ENCODE measurements at places on chromosomes 1 and 21.

DNA sequence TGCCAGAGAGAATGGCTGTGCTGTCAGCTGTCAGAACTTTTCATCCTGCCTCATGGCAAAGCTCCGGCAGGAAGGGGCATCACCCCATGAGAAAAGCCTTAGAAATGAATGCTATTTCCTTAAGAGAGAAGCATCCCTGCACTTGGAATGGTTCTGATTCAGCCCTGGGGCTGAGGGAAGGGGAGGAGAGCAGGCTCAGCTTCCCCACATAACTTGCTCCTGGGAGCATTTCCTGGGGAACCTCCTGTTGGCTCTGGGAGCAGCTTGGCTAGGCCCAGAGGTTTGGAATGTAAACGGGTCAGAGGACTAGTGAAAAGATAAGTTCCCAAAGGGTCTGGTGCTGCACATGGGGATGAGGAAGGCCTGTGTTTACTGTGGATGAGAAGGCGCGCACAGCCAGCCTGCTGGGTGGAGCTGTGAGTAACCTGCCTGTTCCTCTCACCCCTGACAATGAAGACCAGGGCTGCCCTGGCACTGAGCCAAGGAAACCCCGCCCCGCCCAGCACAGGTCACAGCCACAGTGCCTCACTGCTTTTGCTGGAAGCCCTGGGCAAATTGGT lies 5.0 kb downstream of the PRELP start:
- DNase-seq = peak; percentile 46

GRCh38 chr1:183239793-183240525 lies 53.9 kb downstream of the LAMC2 start:
- DNase-seq = no peak

DNA sequence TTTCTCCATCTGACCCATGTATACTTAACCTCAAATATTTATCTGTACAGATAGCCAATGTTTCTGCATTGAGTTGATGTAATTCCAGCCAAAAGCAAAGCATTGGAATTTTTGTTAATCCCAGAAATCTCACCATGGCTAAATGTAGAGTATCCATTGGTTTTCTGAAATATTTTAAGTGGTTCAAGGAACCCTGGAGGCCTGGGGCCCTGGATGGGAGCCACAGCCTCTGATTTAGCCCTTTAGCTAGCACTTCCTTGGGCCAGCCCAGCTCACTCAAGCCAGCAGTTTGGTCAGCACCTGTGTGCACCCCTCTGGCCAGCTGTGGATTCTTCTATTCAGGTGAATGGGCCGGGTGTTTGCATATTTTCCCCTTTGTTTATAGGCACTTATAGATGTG lies 18.8 kb upstream of the EPS8L3 start:
- DNase-seq = no peak

DNA sequence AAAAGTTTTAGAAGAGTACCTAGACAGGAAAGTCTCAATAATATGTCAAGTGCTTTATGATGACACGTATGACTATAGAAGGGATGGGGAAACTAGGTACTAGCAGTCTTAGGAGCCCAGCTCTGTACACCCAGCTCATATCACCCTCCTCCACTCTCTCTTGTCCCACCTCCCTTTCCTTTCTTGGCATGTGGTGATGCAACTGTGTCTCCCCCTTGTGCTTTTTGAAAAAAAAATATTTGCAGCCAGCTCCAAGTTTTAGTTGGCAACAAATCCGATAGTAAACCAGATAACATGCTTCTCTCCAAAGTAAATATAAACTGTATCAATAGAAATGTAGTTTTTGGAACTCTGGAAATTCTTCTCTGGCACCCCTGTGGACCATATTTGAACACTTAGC lies 280.7 kb downstream of the PDE4B start:
- no peak for DNase-seq

DNA sequence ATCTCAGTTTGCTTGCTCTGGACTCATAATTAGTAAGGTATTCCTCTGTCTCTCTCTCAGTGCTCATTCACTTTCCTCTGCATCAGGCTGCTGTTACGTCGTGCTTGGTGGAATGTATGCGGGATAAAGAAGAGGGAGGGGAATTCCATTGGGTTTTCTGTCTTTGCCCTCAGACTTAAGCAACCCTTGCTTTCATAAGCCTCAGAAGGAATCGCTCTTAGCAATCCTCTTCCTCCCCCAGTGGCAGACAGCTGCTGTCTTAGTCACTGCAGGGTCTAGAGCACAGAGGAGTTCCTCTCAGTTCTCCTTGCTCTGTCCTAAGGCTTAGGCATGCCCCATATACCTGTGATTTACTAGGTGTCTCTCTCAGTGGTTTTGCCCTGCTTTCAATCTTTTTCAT lies 19.1 kb upstream of the NTMT2 start:
- no peak for DNase-seq

GRCh38 chr1:3235496-3235895 lies 166.5 kb downstream of the PRDM16 start:
- DNase-seq = no peak

DNA sequence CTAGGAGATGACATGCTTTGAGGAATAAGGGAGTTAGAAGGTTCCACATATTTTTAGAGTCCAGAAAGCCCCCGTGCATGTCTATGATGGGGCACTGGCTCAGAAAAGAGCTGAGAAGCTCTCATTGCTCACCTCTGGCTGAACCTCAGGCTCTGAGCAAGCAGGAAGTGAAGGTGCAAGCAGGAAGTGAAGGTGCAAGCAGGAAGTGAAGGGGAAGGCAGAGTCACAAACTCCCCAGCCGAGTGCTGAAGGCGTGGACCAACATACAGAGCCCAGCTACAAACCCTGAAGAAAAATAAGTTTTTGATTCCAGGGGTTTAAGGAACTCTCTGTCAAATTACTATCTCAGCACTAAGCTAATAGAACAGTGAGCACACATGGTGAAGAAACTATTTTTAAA lies 7.0 kb downstream of the KRTAP10-8 start:
- peak; percentile 43 for DNase-seq

DNA sequence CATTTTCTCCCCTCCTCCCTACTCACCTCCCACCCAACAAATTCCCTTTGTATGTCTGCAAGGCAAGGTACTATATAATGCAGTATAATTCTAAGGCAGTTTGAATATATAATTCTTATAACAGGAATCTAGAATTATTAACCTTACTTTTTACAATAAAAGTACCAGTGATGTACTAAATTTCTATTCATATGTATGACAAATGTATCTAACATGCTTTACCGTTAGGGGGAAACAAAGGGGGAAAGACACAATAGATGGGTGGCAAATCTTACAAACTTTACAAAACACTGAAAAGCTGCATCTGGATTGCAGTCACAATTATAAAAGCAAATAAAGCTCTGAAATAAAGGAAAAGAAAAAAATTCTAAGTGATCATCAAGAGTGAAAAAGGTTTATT lies 2.3 kb downstream of the PIK3R3 start:
- no peak for DNase-seq

DNA sequence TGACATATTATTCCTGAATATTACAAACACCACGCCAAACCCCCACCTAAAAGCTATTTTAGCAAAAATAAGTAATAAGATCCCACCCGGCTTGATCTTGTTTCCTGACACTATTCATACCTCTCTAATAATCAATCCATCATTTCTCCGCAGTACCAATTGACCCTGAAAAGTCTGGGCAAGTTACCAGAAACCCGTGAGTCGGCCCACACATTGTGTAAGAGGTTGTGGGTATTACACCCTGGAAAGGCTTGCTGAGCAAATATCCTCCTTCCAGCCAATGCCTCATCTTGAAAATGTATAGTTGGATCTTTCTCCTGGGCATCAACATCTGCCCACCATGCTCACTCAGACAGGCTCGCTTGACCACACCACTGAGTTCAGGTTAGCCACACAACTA lies 451.0 kb downstream of the TTLL7 start:
- no peak for DNase-seq

GRCh38 chr1:32199717-32200072 lies 700 bp upstream of the CCDC28B start:
- DNase-seq = no peak

DNA sequence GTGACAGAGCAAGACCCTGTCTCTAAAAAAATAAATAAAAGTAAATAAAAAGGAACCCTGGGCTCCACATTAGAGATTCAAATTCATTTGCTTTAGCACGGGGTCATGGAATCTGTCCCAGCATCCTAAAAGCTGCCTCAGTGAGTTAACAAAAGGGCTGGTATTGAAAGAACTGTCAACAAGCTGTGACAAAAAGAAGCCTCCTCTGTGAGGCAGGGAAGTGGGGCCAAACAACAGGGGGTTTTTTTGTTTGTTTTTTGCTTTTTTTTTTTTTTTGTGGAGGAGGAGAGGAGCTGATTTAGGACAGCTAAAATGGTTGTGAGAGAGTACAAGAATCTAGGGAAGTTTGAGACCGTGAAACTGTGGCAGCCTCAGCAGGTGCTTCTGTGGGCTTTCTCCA lies 115.7 kb downstream of the LIPI start:
- no peak for DNase-seq

GRCh38 chr1:116572099-116572498 lies 1.3 kb upstream of the CD58 start:
- DNase-seq = no peak

GRCh38 chr1:205481629-205482151 lies 22.8 kb upstream of the CDK18 start:
- no peak for DNase-seq

DNA sequence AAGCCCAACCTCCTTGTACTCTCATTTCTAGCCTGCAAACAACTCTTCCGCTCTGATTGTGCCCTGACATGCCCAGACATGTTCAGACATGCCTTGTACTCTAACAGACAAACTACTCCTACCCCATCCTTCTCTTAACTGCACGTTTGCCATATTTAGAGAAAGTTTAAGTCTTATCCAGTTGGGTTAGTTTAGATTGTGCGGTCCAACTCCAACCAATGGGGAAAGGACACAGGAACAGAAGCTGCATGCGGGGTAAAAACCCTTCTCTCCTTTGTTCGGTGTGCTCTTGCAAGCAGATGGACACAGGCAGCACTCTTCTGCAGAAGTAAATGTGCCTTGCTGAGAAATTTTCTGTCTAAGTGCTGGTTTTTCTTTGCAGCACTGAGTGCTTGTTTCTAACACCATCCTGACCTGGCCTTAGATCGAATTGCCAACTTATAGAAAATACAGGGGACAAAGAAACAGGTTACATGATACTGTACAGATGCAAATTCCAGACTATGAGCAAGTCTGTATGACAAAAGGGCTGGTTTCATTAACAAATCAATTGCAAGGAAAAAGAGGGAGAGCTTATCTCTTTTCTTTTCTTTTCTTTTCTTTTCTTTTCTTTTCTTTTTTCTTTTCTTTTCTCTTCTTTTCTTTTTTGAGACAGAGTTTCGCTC lies 35.8 kb upstream of the IFNGR2 start:
- DNase-seq = no peak

GRCh38 chr1:52122384-52122783 lies 19.5 kb upstream of the ZFYVE9 start:
- DNase-seq = no peak

GRCh38 chr1:92065042-92065441 lies 10.2 kb downstream of the SETSIP start:
- no peak for DNase-seq

DNA sequence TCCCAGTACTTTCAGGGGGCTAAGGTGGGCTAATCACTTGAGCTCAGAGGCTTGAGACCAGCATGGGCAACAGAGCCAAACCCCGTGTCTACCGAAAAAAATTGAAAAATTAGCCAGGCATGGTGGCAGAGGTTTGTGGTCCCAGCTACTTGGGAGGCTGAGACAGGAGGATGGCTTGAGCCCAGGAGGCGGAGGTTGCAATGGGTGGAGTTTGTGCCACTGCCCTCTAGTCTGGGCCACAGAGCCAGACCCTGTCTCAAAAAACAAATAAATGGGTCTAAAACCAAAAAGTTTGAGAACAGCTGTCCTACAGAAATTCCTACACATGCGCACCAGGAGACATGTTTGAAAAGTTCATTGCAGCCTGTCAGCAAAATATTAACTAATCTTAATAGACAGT lies 5.5 kb downstream of the SCAF4 start:
- DNase-seq = no peak

DNA sequence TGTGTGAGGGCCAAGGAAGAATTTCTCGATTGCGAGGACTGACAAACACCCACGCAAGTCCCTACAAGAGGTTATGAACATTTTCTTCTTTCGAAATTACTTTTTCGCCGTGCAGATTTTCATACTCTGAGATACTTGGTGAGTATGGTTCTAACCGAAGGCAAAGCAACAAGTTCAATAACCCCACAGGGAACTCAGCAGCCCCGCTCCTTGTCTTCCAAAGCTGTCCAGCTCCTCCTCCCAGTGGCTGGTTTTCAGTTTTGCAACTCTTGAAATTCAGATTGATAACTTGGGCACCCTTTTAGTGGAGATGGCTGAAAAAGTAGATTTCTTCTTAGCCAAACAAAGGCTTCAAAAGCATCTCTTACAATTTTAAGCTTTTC lies 154.4 kb downstream of the SETD4 start:
- no peak for DNase-seq

DNA sequence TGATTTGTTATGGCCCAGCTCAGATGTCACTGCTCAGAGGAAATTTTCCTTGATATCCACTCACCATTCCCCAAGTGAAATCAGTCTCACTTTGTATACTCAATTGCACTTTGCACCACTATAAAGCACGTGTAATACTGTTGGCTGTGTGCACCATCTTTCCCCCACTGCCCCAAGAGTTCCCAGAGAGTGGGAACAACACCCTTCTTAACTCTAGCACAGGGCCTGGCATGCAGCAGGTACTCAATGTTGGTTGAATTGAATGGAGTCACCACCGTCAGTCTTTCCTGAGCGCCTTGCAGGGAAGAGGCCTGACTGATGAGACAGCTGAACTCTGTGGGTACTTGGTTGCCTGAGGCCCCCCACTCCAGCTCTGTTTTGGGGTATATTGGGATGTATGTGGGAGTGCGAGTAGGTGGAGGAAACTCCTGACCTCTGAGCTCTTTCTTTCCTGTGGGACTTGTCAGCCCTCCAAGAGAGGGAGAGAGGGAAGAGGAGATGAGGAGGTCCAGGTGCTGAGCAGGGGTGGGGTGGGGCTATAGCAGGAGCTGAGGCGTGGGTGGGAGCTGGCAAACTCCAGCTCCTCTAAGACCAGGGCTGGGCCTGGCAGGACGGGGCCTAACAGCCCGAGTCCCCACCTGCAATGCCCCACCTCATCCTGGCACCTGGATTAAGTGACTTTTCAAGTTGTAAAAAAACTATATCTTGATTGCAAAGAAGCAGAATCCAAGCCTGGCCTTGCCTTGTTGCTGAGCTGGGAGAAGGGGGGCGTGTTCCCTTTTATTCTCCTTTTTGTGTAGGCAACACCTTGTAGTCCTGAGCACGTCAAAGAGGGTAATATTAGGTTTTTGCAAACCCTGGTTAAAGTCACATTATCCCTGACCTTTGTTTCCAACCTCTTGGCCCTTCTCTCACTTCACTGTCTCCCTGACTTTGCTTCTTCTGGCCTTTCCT lies 19.4 kb upstream of the WASF2 start:
- DNase-seq = no peak

- no peak for DNase-seq
These were observed 39.1 kb downstream of the DYRK1A start for GRCh38 chr21:37405629-37406028.

DNA sequence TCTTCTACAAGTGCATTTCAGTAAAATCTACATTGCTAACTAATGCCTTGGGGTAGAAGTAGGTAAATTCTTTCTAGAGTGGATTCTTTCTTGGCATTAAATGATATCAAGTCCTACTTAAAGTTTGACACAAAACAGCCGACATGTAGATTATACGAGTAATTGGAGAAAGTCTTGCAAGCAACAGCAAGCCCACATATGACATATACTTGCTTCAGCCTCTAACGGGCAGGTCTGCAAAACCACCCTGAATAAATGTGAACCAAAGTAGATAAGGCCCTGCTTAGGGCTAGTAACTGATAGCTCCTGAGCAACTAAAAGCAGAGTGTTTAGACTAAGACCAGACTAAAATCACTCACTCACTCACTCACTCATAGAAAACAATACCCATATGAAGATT lies 203.2 kb downstream of the LTN1 start:
- DNase-seq = no peak

Data from activated T-cell treated with anti-CD3 and anti-CD28 coated beads for 1 hour (primary cell).